Activated CD8-positive, alpha-beta memory T cell treated with anti-CD3 and anti-CD28 coated beads for 1 hour (primary cell): ENCODE measurements at places on chromosomes 1 and 21.

DNA sequence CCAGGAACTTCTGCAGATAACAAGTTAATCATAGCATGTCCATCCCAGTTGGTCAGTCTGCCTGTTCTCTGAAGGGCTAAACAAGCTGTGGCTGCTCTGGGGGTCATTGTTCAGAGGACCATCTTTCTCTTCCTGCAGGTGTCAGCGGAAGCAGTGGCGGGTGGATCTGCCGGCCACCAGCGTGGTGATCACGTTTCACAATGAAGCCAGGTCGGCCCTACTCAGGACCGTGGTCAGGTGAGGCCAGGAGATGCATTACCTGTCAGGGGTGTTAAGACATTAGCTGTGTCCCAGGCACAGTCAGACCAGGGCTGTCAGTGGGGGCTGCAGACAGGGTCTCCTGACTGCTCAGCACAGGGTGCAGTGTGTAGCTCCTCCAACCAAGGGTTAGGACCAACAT, 168.8 kb downstream of the GALNT2 start:
- no peak for DNase-seq

DNA sequence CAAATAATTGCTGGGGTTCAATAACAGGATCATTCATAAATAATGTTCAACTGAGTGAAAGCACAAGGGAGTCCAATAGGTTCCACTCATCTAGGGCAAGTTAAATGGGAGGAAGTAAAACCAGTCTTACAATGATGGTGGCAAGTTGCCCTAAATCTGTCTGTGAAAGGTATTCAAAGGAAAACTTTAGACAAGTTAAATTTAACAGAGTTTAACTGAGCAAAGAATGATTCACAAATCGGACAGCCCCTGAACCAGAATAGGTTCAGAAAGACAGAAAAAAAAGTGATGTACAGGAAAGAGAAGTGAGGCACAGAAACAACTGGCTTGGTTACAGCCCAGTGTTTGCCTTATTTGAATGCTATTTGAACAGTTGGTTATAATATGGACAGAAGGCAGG, 183.5 kb upstream of the ADGRL4 start:
- DNase-seq, result no peak

GRCh38 chr1:75426688-75427087, 184.2 kb downstream of the SLC44A5 start:
- no peak for DNase-seq

GRCh38 chr21:45607909-45608295, 35.6 kb upstream of the PCBP3 start:
- no peak for DNase-seq

DNA sequence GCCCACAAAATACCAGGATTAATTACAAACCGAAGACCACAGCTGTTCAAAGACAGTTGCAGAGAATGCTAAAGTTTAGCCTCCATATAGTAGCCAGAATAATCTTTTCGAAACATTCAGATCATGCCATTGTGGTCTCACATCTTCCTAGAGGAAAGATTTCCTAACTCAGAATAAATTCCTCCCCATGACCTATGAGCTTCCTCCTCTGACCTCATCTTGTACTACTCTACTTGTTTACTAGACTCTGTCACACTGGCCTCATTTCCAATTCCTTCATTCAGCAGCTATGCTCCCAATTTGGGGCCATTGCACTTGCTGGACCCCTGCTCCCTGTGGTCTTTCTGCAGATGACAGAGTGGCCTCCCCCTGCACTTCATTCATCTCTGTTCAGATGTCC, 71.8 kb upstream of the LRRC53 start:
- DNase-seq, result no peak

DNA sequence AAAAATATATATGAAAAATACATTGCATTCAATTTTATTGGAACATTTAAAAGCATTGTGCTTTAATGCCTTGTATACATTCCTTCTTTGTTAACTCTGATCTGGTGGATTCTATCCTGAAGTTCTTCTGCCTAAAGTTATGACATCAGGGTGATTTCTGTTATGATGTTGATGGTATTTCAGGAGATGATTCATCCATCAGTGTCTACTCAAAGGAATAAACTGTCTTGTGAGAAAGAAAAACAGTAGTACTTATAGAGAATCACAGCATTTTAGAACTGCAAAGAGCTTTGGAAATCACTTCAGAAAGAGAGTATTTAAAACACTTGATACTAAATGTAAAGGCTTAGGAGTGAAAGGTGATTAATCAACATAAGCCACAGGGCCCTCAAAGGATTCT, 155.7 kb downstream of the PTPRC start:
- no peak for DNase-seq
